Stimulated activated CD8-positive, alpha-beta memory T cell treated with anti-CD3 and anti-CD28 coated beads, Interleukin-2, amount 100 ng/mL, for 1 hour (primary cell): ENCODE measurements at places on chromosomes 5 and 9.

- no peak for DNase-seq
Measured at GRCh38 chr5:146001544-146002190, 65.3 kb downstream of the SH3RF2 start.

GRCh38 chr9:131736431-131736830 is 3.4 kb downstream of the RAPGEF1 start:
- DNase-seq, result no peak

GRCh38 chr9:115591584-115591984 is 473.6 kb upstream of the TNC start:
- DNase-seq, result no peak

- no peak for DNase-seq
Measured at GRCh38 chr5:75521195-75521594, 9.5 kb downstream of the POLK start.

GRCh38 chr9:89461265-89461664 is 36.6 kb downstream of the SEMA4D start:
- no peak for DNase-seq

- DNase-seq, result no peak
Measured at GRCh38 chr5:180736536-180736935, 3.3 kb downstream of the OR2Y1 start.

- DNase-seq, result no peak
Measured at GRCh38 chr5:179119415-179120170, 59.4 kb downstream of the ZNF354C start.

DNA sequence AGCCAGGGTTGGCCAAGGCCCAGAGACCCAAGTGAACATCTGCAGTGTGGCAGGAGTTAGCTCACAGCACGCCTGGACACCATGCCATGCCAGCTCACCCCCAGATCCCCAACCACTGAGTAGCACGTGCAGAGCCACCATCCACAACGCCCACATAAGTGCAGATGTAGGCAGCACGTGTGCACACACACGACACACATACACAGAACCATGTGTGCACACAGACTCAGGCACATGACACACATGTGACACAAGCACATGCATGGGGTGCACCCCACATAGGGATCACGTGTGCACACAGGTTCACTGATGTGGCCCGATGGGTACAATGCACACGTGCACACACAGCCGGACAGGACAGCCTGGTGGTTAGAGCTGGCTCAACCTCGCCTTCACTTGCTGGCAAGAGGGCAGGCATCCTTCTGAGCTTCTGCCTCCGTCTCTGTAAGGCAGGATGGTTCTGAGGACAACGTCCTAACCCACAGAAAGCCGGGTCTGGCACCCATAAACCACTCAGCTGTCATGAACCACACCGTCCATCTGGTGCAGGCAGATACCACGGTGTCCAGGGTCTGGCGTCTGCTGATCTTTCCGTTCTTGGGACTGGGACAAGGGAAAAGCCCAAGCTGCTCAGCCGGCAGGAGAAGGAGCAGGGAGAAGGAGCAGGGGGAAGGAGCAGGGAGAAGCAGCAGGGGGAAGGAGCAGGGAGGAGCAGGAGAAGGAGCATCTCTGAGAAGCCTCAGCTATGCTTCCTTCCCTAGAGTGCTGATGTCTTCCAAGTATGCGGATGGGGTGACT is 12.0 kb downstream of the LRRC26 start:
- no peak for DNase-seq

GRCh38 chr5:11504886-11505193 is 399.4 kb downstream of the CTNND2 start:
- DNase-seq, result no peak

GRCh38 chr9:96420468-96421219 is 2.5 kb upstream of the ZNF367 start:
- no peak for DNase-seq

DNA sequence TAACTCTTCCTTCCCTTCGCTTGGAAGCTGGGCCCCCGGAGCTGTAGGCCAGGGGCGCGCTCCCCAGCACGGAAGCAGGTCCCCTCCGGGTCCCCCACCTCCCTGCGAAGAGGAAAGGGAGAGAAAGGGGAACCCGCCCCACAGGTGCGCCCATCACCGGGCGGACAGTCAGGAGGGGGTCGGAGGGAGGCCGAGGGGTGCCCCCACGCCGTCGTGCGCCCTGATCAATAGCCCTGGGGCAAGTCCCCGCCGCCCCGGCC is 793 bp downstream of the AGPAT2 start:
- DNase-seq, result no peak

DNA sequence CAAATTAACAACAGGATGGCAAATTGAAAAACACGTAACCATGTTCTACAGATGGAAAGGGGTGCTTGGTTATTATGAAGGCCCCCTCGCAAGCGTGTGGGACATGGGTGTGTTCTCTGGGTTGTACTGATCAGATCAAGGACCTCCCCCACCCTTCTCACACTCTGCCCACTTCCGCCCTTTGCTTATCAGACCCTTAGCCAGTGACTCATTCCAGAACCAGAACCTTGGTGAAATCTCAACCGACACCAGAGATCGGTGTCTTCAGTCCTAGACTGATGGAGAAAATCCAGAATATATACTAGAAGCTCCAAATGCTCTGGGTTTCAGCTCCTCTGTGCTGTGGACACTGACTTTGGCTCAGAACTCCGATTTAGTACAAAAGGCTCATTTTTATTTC is 64.9 kb downstream of the PTTG1 start:
- no peak for DNase-seq
